ENCODE measurements at places on chromosomes 2 and 18.

GRCh38 chr2:164504253-164504652 lies 117.0 kb downstream of the GRB14 start:
- DNase-seq: no peak

DNA sequence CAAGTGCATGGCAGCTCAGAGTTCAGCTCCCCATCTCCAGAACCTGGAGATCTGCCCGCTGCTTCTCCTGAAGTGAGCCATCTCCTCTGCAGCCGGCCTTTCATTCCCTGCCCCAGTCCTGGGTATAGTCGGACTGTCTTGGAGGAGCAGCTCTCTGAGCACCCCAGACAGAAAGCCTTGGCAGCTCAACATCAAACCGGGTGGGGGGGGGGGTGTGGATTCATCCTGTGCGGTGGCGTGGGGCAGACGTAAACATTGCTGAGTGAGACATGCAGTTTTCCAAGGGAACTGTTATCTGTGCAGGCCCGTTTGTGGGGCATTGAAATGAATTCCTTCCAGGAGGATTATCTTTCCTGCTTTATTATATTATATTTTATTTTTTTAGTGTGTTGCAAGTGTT lies 125.9 kb upstream of the MYCN start:
- DNase-seq: no peak

DNA sequence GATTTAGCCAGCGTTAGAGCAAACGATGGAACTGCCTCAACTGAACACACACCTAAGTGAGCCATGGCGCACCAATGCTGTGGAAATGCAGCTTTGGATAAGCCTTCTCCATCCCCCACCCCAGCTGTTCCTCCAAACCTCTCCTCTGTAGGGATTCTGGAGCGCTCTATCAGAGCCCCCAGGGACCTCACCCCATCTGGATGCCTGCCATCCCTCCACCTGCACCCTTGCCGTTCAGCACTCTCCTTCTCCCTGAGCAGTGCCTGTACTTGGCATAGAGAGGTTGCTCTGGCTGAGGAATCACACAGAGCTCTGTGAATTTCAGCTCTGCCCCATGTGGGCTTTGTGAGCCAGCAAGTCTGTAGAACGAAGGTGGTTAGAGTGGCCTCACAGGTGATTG lies 42.8 kb upstream of the INHBB start:
- no peak for DNase-seq

GRCh38 chr2:28225473-28226080 lies 167.1 kb upstream of the FOSL2 start:
- DNase-seq: no peak

GRCh38 chr18:69246027-69246426 lies 154.7 kb upstream of the DOK6 start:
- DNase-seq: no peak

All from stimulated activated CD8-positive, alpha-beta memory T cell treated with anti-CD3 and anti-CD28 coated beads, Interleukin-7, amount 100 ng/mL, for 1 hour (primary cell).